Aorta (tissue), 5 donors: ENCODE measurements at places on chromosomes 1 and 21. TPM values are rescaled to one million over a fixed set of nuclear protein-coding genes. Genes with fewer than 3 reads are reported as not detected.

- H3K36me3 ChIP-seq = no peaks in the 10 kb centered on the region
- no peak overlapping the region for H3K4me3 ChIP-seq
These were observed 1.7 kb upstream of the IL6R start for GRCh38 chr1:154403261-154403943.

Gene SLC1A7
- total RNA-seq = 0.16 TPM

DNA sequence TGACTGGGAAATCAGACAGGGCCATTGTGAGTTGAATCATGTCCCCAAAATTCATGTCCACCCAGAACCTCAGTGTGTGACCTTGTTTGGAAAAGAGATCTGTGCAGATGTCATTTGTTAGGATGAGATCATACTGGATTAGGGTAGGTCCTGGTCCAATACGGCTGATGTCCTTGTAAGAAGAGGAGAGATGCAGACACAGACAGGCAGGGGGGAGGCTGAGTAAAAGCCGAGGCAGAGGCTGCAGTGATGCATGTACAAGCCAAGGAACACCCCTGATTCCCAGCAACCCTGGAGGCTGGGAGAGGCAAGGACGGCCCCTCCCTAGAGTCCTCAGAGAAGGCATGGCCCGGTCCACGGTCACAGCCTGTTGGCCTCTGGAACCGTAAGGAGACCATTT, 15.9 kb upstream of the NPPB start:
- no peak for DNase-seq
- no peaks in the 10 kb centered on the region for H3K27me3 ChIP-seq
- H3K36me3 ChIP-seq = no peaks in the 10 kb centered on the region
- H3K27ac ChIP-seq = no peak overlapping the region
- H3K4me3 ChIP-seq = no peak overlapping the region

Gene GLIS1
- total RNA-seq = 0.81 TPM

Gene SPATA46
- not detected for total RNA-seq

Gene RPTN
- total RNA-seq = not detected

DNA sequence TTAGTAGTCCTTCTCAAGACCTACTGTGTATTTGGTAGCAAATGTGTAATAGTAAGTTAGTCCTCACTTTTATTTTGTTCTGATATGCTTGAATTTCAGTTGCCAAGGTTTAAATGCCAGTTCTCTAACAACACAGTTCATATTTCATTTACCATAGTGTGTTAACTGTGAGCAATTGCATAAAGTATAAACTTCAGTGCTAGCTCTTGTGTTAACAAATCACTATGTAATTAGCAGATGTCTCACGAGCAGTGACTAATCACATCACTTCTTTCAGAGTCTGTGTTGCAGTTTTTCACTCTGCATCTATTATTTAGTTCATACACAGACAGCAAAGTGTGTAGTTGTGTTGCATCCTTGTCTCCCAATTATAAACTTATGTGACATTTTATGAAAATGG, 47.8 kb downstream of the ZMYM4 start:
- H3K4me3 ChIP-seq = no peak overlapping the region
- no peaks in the 10 kb centered on the region for H3K4me1 ChIP-seq
- H3K27me3 ChIP-seq = no peaks in the 10 kb centered on the region

Gene CYP4A22
- 0.18 TPM for total RNA-seq

Gene PTGFR
- 44.3 TPM for total RNA-seq

Gene CFAP74
- 0.36 TPM for total RNA-seq

Gene TXNIP
- total RNA-seq = 536 TPM

Gene PLD5
- total RNA-seq = 18.1 TPM

Gene RAD54L
- 2.3 TPM for total RNA-seq

- H3K27ac ChIP-seq = no peak overlapping the region
- no peak for DNase-seq
- H3K36me3 ChIP-seq = no peaks in the 10 kb centered on the region
- no peaks in the 10 kb centered on the region for H3K4me1 ChIP-seq
- H3K4me3 ChIP-seq = no peak overlapping the region
- H3K27me3 ChIP-seq = no peaks in the 10 kb centered on the region
These were observed 126.5 kb downstream of the NPHP4 start for GRCh38 chr1:5865774-5866173.

DNA sequence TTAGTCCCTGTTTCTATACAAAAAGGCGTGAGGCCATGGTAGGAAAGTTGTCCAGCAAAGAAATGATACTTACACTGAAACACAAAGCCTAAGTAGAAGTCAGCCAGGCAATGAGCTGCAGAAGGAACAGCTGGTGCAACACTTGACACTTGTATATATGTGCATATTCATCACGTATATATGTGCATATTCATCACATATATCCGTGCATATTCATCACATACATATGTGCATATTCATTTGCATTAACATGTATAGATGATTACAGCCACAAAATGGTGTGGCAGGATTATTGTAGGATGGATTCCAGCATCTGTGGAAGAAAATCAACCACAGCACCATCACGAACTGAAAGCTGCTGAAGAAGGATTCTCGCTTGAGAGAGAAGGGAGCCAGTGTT, 189.0 kb upstream of the RGS18 start:
- no peak overlapping the region for H3K4me3 ChIP-seq
- H3K4me1 ChIP-seq = no peaks in the 10 kb centered on the region
- H3K27me3 ChIP-seq = no peaks in the 10 kb centered on the region

GRCh38 chr1:91124290-91124985, 102.6 kb upstream of the ZNF644 start:
- DNase-seq = no peak
- H3K27ac ChIP-seq = no peak overlapping the region
- H3K27me3 ChIP-seq = no peaks in the 10 kb centered on the region

- no peak for DNase-seq
- H3K27me3 ChIP-seq = no peaks in the 10 kb centered on the region
- H3K4me1 ChIP-seq = no peaks in the 10 kb centered on the region
- H3K27ac ChIP-seq = no peak overlapping the region
- H3K36me3 ChIP-seq = no peaks in the 10 kb centered on the region
- no peak overlapping the region for H3K4me3 ChIP-seq
These were observed 60.3 kb upstream of the GRHL3 start for GRCh38 chr1:24258735-24259424.

GRCh38 chr1:25774206-25774803, 25.7 kb upstream of the SELENON start:
- DNase-seq = no peak
- no peaks in the 10 kb centered on the region for H3K4me1 ChIP-seq
- no peak overlapping the region for H3K27ac ChIP-seq
- no peaks in the 10 kb centered on the region for H3K27me3 ChIP-seq

GRCh38 chr1:30815556-30815955, 58.0 kb upstream of the LAPTM5 start:
- DNase-seq = no peak
- no peak overlapping the region for H3K4me3 ChIP-seq
- no peak overlapping the region for H3K27ac ChIP-seq
- H3K36me3 ChIP-seq = no peaks in the 10 kb centered on the region
- no peaks in the 10 kb centered on the region for H3K27me3 ChIP-seq

DNA sequence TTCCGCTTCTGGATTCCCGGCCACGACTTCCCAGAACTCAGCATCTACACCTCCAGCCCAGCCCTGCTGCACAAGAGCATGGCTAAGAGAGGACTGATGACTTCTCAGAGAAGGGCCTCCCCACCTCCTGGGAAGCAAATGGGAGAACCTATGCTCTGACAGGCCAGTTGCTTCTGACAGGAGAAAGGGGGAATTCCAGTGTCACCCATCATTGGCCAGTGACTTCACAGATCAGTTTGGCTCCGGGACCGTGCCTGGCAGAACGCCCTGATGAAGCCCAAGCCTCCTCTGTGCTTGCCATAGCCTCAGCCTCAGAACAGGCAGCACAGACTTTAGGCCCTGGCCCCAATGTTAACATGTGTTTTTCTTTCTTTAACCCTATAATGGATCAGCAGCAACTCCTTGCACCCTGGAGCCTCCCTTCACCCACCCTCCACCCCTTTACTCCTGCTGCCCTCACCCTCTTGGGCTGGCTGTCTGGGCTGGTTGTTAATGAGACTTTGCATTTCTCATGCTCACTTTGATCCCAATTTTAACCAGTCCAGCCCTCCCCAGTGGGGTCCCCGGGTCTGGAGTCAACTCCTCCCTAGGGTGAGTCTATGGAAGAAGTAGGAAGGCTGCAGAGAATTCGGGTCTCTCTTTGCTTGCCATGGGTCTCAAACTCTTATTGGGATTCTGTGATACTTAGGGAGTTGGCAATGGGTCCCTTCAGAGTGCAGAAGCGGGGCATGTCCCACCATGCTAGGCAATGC, 42.7 kb upstream of the SLC30A1 start:
- no peaks in the 10 kb centered on the region for H3K27me3 ChIP-seq
- H3K4me1 ChIP-seq = no peaks in the 10 kb centered on the region
- no peak overlapping the region for H3K27ac ChIP-seq
- H3K4me3 ChIP-seq = no peak overlapping the region

Gene GNB1
- 299 TPM for total RNA-seq

DNA sequence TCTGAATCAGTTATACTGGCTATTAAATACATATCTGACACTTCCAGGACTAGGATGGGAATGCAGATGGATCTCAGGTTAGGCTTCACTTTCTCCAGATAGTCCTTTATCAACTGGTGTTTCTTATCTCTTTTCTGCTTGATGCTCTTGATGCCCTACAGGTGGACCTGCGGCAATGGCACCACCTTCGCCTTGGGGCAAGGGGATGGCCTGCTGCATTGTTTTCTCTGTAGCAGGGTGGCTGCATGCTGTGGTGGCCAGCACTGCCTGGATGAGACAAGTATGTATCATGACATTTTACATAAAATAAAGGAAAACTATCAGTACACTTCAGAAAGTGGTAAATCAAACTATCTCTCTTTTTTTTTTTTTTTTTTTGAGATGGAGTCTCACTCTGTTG, 217.7 kb upstream of the ZP4 start:
- H3K36me3 ChIP-seq = no peaks in the 10 kb centered on the region
- DNase-seq = no peak
- H3K27ac ChIP-seq = no peak overlapping the region
- H3K27me3 ChIP-seq = no peaks in the 10 kb centered on the region
- no peak overlapping the region for H3K4me3 ChIP-seq

GRCh38 chr1:234839663-234840062, 229.7 kb upstream of the IRF2BP2 start:
- H3K27me3 ChIP-seq = no peaks in the 10 kb centered on the region
- DNase-seq = no peak
- no peak overlapping the region for H3K27ac ChIP-seq
- H3K36me3 ChIP-seq = no peaks in the 10 kb centered on the region

- no peaks in the 10 kb centered on the region for H3K27me3 ChIP-seq
- H3K4me1 ChIP-seq = no peaks in the 10 kb centered on the region
- no peak for DNase-seq
- H3K4me3 ChIP-seq = no peak overlapping the region
- H3K36me3 ChIP-seq = no peaks in the 10 kb centered on the region
These were observed 54.4 kb upstream of the AJAP1 start for GRCh38 chr1:4599951-4600481.

- no peaks in the 10 kb centered on the region for H3K27me3 ChIP-seq
- no peak overlapping the region for H3K4me3 ChIP-seq
- DNase-seq = no peak
These were observed 272.9 kb upstream of the C1orf174 start for GRCh38 chr1:4172644-4173599.

GRCh38 chr1:186899577-186899976, 70.8 kb downstream of the PLA2G4A start:
- H3K4me3 ChIP-seq = no peak overlapping the region
- no peaks in the 10 kb centered on the region for H3K36me3 ChIP-seq
- no peak overlapping the region for H3K27ac ChIP-seq
- peaks cover 2% of the 10 kb centered on the region for H3K4me1 ChIP-seq
- no peak for DNase-seq

GRCh38 chr21:14121719-14122118, 89.0 kb downstream of the LIPI start:
- no peaks in the 10 kb centered on the region for H3K4me1 ChIP-seq
- H3K27ac ChIP-seq = no peak overlapping the region
- H3K4me3 ChIP-seq = no peak overlapping the region
- no peaks in the 10 kb centered on the region for H3K36me3 ChIP-seq

DNA sequence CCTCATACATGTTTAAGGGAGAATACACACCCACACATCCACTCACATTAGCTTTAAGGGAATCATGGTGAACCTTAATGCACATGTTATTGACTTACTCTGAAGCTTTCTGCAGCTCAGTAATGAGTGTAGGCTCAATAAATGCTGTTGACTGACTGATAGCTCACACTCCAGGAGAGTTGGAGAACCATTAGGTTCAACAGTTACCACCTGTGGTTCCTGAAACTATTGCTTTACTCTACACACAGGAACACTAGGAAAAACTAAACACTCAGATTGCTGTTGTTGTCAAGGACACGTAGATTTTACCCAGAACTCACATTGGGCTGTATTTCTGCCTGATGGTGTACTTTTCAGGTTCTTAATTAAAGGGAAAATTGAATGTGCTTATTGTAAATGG, 37.3 kb downstream of the ZC3H11B start:
- H3K4me1 ChIP-seq = no peaks in the 10 kb centered on the region
- no peaks in the 10 kb centered on the region for H3K36me3 ChIP-seq
- no peak for DNase-seq
- no peaks in the 10 kb centered on the region for H3K27me3 ChIP-seq

Gene CFH
- total RNA-seq = 284 TPM
